ENCODE measurements at places on chromosomes 6 and 20.

GRCh38 chr6:163128324-163128723, 286.2 kb upstream of the QKI start:
- DNase-seq, result no peak

DNA sequence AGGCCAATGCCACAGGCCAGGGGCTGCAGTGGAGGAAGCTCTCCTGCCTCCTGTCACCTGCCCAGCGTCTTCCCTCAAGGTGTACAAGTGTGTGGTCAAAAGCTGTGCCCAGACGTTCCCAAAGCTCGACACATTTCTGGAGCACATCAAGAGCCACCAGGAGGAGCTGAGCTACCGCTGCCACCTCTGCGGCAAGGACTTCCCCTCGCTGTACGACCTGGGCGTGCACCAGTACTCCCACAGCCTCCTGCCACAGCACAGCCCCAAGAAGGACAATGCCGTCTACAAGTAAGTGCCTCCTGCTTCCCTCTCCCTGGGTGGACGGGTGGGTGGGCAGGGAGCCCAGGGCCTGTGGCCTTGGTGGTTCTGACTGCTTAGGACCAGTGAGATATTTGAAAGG, 38.2 kb downstream of the ZNF341 start:
- DNase-seq, result no peak

GRCh38 chr20:51542033-51542570, 417 bp downstream of the NFATC2 start:
- DNase-seq, result no peak

DNA sequence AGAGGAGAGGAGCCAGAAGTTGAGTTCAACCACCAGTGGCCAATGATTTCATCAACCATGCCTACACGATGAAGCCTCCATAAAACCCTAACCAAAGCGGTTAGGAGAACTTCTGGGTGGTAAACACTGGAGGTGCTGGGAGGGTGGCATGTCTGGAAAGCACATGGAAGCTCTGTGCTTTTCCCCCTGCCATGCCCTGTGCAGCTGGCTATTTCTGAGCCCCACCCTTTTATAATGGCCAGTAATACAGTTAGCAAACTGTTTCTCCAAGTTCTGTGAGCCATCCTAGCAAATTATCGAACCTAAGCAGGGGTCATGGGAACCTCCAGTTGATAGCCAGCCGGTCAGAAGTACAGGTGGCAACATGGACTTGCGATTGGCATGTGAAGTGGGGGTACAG, 147.8 kb upstream of the INSM1 start:
- DNase-seq, result no peak

GRCh38 chr6:42331019-42331418, 113.4 kb upstream of the MRPS10 start:
- no peak for DNase-seq

DNA sequence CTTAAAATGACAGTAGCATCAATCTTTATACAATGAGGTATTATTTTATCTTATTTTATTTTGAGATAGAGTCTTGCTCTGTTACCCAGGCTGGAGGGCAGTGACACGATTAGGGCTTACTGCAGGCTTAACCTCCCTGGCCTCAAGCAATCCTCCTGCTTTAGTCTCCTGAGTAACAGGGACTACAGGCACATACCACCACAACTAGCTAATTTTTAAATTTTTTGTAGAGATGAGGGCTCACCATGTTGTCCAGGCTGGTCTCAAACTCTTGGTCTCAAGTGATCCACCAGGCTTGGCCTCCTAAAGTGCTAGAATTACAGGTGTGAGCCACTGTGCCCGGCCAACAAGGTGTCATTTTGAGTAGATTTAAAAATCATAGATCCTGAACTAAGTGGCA, 125.9 kb downstream of the PDSS2 start:
- DNase-seq, result no peak

DNA sequence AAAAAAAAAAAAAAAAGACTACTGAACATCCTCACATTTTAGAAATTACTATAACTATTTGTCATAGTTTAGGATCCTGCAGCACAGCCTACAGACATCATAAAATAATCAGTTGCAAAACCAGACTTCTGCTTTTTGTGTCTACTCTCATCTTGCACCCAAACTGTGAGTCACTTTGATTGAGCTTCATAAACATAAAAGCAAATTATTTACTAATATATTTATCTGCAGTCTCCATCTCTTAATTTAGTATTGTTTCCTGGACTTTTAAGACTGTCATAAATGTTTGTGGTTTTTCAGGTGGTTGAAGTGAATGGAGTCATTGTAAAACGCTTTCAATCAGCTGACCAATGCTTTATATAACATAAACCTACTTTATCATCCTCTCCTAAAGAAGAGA, 14.8 kb upstream of the CALHM6 start:
- peak; percentile 45 for DNase-seq

GRCh38 chr6:37239526-37239925, 18.0 kb upstream of the TBC1D22B start:
- DNase-seq, result no peak

- DNase-seq, result peak; percentile 8
These were observed 194.6 kb downstream of the DST start for GRCh38 chr6:56448046-56448445.

Data from fibroblast of skin of scalp (primary cell).